ENCODE measurements at places on chromosomes 2 and 18.

DNA sequence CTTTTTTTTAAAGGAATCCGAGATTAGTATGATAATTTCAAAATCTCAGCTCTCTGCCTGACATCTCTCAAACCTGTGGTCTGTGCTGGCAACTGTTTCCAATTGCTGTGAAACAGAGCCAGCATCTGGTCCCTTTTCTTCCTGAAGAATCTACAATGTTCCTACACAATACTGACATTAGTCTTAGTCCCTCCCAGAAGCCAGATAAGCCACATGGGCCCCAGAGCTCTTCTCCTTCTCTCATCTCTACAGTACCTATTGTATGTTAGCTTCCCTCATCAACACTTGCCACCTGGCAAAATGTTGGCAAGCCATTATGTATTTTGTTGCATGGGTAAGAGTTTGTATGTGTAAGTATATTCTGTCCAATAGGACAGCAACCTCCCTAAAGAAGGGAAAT, 62.9 kb upstream of the CDKL4 start:
- DNase-seq: no peak

DNA sequence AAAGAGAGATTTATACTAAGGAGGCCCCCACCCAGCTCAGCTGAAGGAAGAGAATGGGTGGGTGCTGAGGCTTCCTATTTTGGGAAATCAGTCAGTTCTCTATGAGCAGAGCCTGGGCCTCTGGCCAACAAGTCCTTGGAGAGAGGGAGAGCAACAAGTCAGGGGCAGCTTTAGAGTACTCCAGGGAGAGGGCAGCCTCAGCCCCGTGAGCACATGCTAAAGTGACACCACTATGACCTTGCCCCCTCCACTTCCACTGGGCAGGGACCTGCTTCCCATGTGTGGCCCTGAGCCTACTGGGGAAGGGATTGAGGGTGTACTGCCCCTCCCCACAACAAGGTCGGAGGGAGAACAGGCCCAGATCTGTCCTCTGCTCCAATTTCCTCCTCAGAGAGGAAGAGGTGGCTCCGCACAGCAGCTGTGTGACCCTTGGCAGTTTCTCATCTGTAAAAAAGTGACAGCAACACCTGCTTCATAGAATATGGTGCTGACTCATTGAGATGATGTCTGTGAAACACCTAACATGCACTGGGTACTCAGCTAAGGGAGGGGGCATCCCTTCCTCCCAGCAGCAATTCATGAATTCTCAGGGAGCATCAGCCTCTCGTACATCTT, 72.9 kb downstream of the CLHC1 start:
- no peak for DNase-seq

DNA sequence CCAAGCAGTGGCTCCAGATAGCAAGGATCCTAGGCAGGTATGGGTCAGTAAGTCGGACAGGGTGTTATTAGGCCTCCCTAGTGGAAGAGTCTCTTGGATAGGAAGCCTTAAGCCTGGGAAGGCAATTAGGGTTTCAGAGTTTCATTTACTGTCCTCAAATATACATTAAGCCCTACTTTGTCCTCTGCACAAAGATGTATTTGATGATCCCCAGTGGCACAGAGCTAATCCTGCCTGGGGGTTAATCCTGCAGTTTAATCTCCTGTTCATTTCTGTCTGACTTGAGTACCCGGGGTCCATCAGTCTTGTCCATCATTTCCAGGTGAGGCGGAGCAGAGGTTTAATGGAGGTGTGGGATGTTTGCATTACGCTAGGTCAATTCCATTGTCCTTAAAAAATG, 62.0 kb downstream of the MTCL1 start:
- DNase-seq: no peak

DNA sequence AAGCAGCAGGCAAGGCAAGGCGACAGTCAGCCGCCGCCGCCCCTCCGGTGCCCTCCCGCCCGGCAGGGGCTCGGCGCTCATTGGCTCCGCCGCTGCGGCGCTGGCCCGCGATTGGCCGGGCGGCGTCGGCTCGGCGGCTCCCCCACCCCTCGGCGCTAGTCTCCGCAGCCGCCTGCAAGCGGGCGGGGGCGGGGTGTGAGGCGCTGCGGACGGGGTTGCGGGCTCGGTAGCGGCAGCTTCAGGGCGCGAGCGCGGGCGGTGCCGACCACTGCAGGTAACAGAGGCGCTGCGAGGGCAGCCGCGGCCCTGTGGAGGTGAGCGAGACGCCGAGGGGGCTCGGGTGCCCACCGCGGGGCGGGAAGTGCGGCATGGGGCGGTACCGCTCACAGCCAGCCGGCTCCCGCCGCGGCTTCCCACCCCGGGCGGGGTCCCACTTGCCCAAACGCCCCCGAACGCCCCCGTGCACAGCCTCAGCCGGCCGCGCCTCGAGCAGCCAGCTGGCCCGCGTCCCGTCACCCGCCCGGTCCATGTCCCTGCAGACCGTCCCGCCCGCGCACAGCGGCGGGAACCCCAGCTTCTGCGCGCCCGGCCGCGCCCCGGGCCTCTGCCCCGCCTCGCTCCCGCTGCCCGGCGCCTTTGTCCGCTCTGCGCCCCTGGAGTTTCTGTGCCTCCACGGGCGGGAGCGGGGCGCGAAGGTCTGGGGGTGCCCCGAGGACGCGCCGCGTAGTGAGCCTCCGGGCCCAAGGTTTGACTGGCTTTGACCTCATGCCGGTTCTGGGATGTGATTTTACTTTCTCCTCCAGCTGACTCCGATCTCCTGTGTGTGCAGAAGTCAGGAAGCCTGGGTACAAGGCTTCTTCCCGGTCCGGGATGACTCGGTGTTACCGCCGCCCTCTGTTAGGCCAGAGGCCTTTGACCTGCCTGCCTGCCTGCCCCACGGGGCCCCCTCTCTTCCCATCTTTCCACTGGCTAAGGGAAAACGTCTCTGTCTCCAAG, at the start of gene SANBR:
SANBR (plus strand) TSS at position 158 of the 996 bp plus-strand sequence. CDS start 4,480 bp downstream, outside the sequence.
- peak; percentile 91 for DNase-seq

DNA sequence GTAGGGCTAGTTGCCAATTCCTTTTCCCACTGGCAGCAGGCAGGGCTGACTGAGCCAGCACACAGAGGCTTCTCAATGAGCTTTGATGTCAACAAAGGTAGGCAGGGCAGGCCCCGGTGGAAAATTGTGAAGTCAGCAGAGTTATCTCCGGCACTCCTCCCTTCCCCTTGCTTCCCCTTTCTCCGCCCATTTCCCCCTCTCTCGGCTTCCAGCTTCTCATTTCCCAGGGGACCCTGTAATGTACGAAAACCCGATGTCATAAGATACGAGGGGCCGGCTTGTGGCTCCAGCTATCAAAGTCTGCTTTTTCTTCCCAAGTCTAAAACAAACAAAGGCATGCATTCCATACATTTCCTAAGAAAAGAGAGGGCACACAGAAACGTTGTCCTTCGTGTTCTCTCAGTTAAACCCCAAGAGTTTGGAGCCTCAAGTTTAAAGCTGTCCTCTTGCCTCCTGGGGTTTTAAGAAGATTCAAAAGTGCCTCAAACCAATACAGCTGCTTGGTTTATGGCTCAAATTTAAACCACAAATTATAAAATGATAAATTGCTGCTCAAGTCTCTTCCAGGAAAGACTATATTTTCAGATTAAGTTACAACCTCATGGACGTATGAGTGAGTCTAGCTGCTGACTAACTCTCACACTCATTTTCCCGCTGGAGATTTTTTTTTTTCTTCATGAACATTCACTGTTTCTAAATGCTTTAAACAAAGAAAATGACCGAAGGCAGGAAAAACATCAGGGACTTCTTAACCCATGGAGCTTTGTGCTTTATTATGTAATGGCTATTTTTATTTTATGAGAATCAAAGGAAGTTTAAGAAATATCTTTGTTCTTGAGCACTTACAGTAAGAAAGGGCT, 27.2 kb upstream of the EML4 start:
- no peak for DNase-seq

GRCh38 chr2:98548920-98549818, 59.1 kb downstream of the COA5 start:
- DNase-seq: no peak

- no peak for DNase-seq
Measured at GRCh38 chr2:112985090-112985489, 7.3 kb downstream of the IL36G start.

- no peak for DNase-seq
Measured at GRCh38 chr2:57376985-57377384, 669.6 kb upstream of the VRK2 start.

- DNase-seq: no peak
Measured at GRCh38 chr2:144771348-144771747, 251.4 kb upstream of the ZEB2 start.

- no peak for DNase-seq
Measured at GRCh38 chr18:76955524-76956170, 133.3 kb downstream of the ZNF236 start.

DNA sequence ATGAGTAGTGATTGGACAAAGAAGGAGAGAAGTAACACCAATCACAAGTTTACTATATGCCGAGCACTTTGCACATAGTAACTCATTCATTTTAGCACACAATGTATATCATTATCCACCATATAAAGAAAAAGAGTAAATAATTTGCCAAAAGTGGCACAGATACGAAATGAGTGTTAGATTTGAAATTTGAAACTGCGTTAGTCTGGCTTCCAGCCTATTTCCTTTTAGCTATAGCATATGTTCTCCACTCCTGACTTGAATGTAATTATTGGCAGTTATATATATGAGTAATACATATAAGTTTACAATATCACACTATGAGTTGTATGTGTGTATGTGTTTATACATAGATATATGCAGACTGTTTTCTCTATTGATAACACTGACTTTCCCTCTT, 98.6 kb downstream of the NOL4 start:
- DNase-seq: no peak

DNA sequence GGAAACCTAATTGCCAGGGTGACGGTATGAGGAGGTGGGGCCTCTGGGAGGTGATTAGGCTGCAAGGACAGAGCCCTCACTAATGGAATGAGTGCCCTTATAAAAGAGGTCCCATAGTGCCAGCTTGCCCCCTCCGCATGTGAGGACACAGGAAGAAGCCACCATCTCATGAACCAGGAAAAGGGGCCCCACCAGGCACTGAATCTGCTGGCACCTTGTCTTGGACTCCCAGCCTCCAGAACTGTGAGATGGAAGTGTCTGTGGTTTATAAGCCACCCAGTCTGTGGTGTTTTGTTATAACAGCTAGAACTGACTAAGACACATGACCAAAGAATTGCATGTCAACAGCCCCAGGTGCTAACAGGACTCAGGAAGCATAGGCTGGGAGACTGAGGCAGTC, 214.3 kb downstream of the MGAT5 start:
- DNase-seq: no peak

DNA sequence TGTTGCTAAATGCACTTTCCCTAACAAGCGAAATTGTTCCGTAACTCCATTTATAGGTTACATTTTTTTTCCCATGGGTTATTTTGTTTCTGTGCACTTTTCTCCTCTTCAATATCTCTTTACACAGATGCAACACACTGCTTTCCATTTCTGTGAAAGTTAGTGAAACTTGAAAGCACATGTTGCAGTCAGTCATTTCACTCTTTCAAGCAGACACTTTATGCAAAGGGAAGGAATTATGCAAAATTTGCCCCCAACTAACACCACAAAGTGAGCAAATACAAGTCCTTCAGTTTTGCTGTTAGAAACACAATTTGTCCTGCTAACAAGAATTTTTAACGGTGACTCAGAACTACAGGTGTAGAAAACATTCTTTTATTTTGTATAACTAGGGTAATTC, 124.8 kb downstream of the PTH2R start:
- no peak for DNase-seq

GRCh38 chr2:30654404-30654803, 152.8 kb downstream of the CAPN13 start:
- DNase-seq: no peak

DNA sequence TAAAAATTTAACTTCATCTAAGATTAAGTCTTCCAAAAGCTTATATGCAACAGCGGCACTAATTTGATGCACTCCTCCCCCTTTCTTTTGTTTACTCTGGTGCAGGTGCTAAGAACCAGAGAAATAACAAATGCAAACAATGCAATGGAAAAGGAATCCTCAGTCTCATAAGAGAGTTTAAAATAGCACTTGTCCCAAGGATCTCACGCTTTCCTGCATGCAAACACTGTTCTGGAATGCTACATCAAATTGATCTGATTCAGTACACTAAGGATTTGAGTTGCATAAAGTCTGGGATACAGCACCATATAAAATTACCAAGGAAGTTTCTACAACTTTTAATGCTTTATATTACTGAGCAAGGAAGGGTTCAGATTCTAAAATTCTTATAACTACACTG, 50.5 kb downstream of the SEPTIN10 start:
- no peak for DNase-seq

Measured in activated CD8-positive, alpha-beta memory T cell treated with anti-CD3 and anti-CD28 coated beads, Interleukin-2, amount 50 U/mL, for 48 hours (primary cell).